ENCODE measurements at places on chromosomes 5 and 9.
A peak's percentile ranks its signal among the peaks of the same experiment; 100 is the strongest.

DNA sequence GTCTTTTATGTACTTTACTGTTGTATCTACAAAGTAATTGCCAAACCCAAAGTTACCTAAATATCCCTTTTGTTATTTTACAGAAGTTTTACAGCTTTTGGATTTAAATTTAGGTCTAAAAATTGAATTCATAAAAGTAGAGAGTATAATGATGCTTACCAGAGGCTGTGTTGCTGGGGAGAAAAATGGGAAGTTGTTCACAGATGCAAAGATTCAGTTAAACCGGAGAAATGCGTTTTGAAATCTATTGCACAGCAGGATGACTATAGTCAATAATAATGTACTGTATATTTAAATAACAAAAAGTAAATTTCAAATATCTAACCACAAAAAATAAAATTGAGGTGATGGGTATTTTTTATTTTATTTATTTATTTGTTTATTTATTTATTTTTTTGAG lies 2.6 kb upstream of the ANKRD18A start:
- DNase-seq, result no peak

GRCh38 chr5:154214371-154215106 lies 24.0 kb downstream of the GALNT10 start:
- no peak for DNase-seq

GRCh38 chr9:36433386-36433785 lies 33.3 kb upstream of the RNF38 start:
- no peak for DNase-seq

DNA sequence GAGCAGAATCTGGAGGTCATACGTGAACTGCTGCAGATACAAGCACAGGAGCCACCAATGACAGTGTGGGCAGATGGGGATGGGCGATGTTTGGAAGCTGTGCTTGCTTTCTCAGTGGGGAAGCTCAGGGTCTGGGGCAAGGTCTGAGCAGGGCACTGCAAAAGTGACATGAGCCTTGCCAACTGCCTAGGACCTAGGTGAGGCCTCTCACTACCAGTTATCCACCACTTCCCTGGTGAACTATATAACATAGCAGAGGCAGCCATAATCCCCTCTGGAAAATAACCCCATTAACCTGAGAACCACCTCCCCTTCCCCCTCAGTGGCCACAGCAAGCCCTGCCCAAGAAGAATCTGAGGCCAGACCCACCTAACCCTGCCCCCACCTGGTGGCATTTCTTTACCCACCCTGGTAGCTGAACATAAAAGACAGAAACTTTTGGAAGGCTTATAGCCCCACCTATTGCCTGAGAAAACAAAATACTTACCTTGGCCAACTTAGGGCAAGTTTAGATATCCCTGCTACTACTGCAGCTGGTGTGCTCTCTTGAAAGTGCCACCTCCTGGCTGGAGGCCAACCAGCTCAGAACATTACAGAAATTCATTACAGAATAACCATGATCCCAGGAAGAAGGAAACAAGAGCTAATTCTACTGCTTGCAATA lies 18.8 kb upstream of the SPEF2 start:
- peak; percentile 51 for DNase-seq

- no peak for DNase-seq
Measured at GRCh38 chr9:93115486-93116071, 18.5 kb downstream of the NINJ1 start.

GRCh38 chr9:115398996-115399395 lies 281.0 kb upstream of the TNC start:
- no peak for DNase-seq

DNA sequence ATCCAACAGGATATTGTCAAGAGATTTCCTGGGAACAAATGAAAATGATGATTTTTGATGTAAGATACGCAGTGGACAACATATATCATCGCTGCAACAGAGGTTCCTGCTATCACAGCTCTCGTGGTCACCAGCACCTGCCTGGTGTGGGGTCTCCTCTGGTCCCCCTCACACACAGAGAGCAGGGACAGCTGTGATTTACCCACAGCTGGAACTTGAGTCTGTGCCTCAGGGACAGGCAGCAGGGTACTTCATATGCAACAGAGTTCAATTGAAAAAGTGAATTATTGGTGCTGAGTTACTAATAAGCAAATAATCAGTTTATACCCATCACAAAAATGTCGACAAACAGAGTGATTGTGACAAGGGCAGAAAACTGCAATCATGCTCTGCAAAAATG lies 93.4 kb downstream of the LMX1B start:
- no peak for DNase-seq

DNA sequence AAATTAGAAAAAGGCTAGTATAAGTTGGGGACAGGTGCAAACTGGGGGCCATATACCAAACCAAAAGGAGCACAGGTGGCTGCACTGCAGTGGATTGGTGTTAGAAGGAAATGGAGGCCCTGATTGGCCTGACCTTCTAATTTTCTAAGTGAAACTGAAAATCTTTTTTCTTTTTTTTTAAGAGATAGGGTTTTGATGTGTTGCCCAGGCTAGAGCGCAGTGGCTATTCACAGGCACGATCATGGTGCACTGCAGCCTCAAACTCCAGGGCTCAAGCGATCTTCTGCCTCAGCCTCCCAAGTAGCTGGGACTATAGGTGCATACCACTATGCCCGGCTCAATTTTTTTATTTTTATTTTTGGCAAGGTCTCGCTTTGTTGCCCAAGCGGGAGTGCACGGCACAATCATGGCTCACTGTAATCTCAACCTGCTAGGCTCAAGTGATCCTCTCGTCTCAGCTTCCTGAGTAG lies 9.8 kb upstream of the CCDC69 start:
- no peak for DNase-seq

DNA sequence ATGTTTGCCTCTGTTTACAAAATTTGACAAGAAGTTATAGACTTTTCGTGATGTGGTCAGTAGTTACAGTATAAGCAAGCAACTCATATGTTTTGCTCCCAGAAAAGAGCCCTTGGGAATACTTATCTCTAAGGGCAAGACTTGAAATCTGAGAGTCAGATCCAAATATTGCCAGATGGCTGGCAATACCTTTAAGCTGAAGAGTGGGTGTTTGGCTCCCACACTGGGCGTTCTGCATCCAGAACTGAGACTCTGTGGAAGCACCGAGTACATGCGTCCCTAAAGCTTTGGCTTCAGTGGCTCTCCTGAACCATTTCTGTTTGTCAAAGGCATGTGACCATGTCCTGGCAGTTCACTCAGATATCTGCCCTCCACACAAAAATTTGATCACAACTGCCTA lies 194.1 kb downstream of the DCP2 start:
- DNase-seq, result no peak

DNA sequence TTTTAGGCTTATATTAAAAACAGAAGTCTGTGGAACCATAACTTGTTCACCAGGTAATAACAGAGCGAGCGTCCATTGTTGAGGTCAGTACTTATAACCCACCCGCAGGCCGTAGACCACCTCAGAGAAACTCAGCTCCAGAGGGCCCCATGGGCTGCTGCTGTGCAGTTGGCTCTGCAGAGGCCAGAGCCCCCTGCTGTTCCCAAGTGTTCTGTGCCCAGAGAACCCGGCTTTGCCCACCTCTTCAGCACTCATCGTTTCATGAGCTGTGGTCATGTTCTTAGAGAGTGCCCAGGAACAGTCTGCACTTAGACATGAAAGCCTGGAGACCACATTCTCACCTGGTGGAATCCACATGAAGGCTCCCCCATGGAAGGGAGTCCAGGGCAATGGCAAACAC lies 50.4 kb upstream of the SLC2A8 start:
- DNase-seq, result no peak

- DNase-seq, result no peak
Measured at GRCh38 chr5:158499892-158500418, 599.8 kb downstream of the EBF1 start.

DNA sequence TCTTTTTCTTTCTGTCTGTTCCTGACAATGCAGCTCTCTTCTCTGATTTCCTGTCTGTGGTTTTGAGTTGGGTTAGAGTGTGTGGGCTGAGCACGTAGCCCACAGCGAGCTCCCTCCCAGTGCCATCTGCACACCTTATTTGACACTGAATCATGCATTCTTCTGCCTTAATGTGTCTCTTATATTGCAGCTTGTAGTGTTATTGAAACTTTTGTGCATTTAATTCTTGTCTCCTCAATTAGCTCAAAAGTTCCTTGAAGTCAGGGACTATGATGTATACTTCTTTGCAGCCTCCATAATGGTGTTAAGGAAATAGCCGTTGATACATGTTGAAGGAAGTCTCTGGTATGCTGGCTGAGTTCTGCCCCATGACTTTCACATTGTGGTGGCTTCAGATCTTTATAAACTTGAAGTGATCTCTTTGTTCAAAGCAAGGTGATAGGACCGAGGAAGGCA lies 576.2 kb upstream of the CLINT1 start:
- DNase-seq, result no peak

GRCh38 chr5:14450018-14450524 lies 131.5 kb upstream of the OTULINL start:
- no peak for DNase-seq

DNA sequence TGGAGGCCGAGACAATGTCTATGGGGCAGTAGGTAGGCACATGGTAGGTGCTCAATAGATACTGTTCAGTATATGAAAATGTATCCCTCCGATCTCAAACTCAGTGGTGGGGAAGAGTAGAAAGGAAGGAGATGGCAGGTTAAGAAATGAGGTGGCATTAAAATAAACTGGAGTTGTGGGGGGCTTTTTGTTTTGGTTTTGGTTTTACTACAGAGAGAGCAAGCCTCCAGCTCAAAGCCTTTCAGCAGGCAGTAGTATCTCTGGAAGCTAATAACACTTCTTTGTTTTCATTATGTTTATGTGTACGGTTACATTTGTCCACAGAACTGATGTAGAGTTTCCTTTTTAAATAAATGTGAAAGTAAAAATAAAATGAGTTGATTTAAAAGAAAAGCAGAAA lies 8.6 kb downstream of the MFAP3 start:
- DNase-seq, result no peak

GRCh38 chr5:20528471-20528870 lies 540.5 kb upstream of the CDH18 start:
- DNase-seq, result no peak

GRCh38 chr9:131387394-131387793 lies 6.5 kb upstream of the PRRC2B start:
- DNase-seq, result no peak

DNA sequence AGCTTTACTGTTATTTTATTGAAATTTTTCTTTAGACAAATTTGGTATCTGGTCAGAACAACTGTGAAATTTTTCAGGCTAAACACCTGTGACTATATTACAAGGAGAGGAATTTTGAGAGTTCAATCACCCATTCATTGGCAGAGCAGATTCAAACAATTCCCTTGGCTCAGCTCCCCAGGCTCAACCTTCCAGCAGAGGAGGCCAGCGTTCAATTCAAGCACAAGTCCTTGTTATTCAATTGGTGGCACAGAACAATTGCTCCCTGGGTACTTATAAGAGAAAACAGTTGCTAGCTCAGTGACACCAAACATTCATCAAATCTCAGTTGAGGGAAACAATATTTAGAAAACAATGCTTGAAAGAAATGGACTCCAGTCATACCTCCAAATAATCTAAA lies 83.3 kb downstream of the SUSD1 start:
- DNase-seq, result no peak

GRCh38 chr9:136344544-136345280 lies 17.4 kb downstream of the GPSM1 start:
- DNase-seq, result no peak

DNA sequence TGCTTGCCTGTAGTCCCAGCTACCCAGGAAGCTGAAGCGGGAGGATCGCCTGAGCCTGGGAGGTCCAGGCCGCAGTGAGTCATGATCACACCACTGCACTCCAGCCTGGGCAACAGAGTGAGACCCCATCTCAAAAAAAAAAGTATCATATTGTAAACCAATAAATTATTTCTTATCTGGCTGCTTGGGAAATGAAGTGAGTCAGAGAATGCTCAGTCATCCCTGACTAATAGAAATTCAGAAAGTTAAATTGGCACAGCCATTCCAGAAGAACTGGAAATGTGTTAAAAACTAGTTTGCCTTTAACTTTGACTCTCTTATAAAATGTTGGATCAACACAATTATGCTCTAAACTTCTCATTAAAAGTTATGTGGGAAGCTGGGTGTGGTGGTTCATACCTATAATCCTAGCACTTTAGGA lies 9.8 kb upstream of the GNE start:
- no peak for DNase-seq

DNA sequence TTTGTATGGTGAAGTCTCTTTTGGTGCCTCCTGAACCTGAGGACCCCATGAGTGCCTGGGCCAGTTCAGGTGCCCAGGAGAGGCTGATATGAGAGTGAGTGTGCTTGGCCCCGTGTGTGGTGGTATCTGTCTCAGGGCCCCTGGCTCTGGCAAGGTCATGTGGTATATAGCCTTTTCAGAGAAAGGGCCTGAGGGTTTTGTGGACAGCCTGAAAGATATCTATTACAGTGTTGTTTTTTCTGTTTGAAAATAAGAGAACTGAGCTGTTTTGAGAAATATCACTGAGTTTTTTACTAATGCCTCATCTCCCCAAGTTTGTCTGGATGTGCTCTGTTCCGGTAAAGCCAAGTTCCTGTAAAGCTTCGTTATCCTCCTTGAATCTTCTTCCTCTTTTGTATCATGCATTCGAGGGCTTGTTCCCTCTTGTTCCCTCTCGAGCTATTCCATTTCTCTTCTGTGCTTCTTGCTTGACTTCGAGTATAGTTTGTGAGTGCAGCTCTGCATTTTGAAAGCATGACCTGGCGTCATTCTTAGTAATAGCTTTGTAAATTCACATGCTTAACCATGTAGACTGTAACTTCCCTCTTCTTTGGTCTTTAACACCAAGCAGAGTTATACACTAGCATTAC lies 122.3 kb downstream of the MAST4 start:
- DNase-seq, result no peak

- peak; percentile 71 for DNase-seq
Measured at GRCh38 chr9:129981180-129981907, 61.6 kb downstream of the FNBP1 start.

- no peak for DNase-seq
Measured at GRCh38 chr5:132193165-132193694, 34.4 kb downstream of the P4HA2 start.

- no peak for DNase-seq
Measured at GRCh38 chr5:29984156-29984540, 1209.3 kb upstream of the CDH6 start.

GRCh38 chr9:444528-444927 lies 229.9 kb downstream of the DOCK8 start:
- no peak for DNase-seq

GRCh38 chr9:14303521-14303920 lies 10.4 kb downstream of the NFIB start:
- DNase-seq, result no peak

- DNase-seq, result no peak
Measured at GRCh38 chr5:56459394-56460194, 226.5 kb upstream of the ANKRD55 start.

GRCh38 chr9:7439355-7439995 lies 360.1 kb downstream of the DMAC1 start:
- DNase-seq, result no peak

DNA sequence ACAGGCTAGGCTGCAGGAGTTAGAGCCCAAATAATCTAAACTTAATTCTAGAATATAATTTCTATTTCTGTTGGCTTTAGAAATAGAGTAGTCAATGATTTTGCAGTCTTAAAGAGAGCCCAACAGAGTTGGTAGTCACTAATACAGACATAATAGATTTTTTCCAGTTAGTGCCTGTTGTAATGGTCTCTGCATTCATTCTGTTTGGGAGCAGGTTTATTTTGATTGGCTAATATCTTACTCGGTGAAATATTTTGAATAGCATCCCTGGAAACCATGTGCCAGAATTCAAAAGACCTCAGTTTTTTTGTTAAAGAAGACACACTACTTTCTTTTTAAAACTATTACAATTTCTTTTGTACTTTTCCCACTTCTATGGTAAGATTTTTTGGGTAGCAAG lies 107.2 kb downstream of the RASGRF2 start:
- no peak for DNase-seq

Measured in HuH-7 (cell line).